Thoracic aorta (tissue), 2 donors: ENCODE measurements at places on chromosomes 12 and 14. TPM values are rescaled to one million over a fixed set of nuclear protein-coding genes. Genes with fewer than 3 reads are reported as not detected.

SMIM41 gene
- not detected for total RNA-seq

TMEM179 gene
- total RNA-seq = not detected

GUCY2C gene
- 0.14 TPM for total RNA-seq

IRAK3 gene
- 29.8 TPM for total RNA-seq

C12orf56 gene
- not detected for total RNA-seq

FSCB gene
- 1.2 TPM for total RNA-seq

ERGIC2 gene
- total RNA-seq = 67.3 TPM

DNA sequence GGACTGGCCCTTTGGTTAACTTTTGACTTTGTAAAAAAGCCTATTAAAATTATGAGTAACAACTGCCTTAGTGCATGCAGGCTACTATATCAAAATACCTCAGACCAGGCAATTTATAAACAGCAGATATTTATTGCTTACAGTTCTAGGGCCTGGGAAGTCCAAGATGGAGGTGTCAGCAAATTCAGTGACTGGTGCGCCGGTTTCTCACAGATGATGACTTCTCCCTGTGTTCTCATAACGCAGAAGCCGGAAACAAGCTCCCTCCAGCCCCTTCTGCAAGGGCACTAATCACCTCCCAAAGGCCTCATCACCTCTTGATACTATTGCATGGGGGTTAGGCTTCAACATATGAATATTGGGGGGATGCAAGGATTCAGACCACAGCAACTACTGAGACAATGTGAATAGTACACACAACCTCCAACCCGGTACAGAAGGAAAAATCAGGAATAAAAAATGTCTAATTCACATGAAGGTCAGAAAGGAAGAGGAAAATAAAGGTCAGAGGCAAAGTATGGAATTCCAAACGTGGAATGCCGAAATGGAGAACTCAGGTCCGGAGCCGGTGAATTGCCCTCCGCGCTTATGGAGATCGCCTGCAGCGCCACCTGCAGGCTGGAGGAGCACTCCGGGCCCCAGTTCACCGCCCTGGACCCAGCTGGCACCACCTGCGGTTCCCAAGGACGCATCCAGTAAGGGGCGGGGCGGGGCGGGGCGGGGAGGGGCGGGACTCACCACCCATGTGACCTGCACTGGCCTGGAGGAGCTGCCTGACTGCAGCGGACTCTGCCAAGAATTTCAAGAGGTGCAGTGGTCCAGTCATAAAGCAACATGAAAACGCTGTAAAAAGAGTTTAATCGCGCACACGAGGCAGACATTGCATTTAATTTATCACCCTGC is 203.4 kb downstream of the KIF26A start:
- DNase-seq = no peak

DNA sequence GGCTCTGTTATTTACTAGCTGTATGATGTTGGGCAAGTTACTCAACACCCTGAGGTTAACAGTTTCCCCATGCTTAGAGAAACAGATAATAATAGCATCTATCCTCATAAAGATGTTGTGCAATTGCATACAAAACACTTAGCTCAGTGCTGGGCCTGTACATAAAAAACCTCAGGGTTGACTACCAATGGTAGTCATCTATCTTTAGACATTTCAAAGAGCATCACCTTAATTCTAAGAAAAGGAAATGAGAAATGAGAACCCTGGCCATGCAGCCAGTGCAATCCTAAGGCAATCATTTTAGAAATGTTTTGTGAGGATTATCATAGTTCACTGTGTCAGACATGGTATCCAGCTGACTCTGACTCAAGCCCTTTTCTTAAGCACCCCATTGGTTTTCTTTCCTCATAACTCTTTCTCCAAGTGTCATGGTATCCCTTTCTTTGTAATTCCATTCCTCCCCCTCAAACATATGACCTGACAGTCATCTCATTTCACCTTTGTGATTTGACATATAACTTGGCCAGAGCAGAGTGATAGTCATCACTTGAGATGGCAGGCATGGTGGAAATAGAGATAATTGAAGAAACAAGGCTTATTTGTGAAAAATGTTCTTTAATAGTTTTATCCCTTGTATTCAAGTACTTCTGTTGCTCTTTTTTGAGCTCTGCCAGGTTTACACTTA is 29.5 kb upstream of the OSBPL8 start:
- no peak for DNase-seq

- no peak for DNase-seq
Observed at GRCh38 chr14:69658664-69659261, 47.4 kb downstream of the SUSD6 start.

- DNase-seq = no peak
Observed at GRCh38 chr12:19030603-19031002, 98.9 kb upstream of the PLEKHA5 start.

DNA sequence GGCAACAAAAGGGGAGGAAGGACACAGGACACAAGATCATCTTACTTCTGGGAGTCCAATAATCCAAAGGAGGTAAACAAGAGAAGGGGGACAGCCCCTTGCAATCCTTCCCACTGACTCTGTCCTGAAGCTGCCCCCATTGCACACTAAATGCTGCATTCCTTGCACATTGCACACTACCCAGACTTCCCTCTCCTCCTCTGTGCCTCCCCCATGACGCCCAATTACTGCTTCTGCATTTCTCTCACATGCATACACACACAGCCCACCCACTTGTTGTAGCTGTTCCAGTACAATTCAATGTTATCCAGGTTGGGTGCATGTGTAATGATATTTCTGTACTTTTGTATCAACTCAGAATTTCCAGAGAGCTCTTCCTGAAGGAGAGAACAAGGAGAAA is 5.5 kb downstream of the NDRG2 start:
- DNase-seq = no peak

DNA sequence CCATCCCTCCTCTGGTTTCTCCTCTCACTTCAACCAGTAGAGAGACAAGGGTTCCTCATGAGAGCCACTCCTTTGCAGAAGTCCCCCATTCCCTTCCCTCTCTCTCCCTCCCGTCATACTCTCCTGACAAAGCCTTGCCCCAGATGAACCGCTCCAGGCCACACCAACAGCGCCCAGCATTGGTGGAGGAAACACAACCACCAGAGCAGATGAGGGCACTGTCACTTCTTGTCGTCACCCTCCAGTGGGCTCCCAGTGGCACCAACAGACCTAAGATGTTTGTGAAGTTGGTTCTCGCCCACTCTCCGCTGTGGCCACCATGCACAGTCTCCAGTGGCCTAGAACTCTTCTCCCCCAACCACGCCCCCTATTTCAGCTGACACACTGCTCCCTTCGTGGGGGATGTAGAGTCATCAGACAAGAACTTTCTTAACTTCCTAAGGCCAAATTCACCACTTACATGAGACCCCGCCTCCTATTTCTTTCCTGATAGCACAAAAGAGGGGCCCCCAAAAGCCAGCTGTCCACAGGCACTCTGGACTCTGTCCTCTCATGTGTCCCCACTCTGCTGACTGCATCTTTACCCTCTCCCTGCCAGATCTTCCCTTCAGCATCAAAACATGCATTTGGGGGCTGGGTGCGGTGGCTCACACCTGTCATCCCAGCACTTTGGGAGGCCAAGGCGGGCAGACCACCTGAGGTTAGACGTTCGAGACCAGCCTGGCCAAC is 29.2 kb upstream of the PLEKHG6 start:
- no peak for DNase-seq

- no peak for DNase-seq
Observed at GRCh38 chr14:95132760-95133159, 24.6 kb downstream of the DICER1 start.

DNA sequence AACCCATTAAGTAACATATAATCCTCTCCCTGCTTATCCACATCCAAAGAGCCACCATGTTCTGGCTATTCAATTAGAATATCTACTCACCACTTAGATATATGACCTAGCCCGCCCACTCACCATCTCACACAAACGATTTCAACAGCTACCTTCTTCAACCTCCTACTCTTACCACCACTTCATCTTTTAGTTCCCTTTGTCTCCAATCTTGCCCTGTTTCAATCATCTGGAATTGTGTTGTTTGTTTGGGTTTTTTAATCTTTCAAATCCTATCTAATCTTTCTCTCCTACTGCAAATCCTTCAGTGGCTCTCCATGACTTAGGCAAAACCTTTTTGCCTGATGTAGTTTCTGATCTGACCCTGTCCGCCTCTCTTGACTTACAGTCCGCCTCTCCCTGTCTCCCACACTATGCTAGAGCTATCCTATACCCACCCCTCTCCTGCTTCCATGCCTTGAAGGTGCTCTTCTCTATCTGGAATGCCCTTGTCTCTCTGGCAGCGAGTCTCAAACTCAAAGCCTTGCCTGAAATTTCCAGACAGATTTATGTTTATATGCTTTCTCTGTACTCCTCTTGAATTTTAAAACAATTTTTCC is 161.0 kb upstream of the CRY1 start:
- DNase-seq = no peak

DNA sequence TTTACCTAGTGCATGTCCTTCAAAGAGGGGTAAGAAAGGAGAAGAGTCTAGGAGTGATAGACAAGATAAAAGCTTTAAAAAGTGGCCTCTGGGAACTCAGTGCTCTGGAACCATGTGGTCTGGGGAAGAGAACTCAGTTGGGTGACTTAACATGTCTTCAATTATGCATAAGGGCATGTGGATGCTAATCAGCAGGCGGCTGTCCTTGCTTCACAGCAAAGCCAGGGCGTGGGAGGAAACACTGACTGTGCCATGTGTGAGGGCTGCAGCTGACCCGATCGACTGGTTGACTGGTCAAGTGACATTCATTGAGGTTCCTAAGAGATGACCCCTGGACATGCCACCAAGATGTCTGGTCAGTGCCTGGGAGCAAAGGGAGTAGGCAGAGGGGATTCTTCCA is 1053.8 kb downstream of the BCL11B start:
- DNase-seq = no peak

DNA sequence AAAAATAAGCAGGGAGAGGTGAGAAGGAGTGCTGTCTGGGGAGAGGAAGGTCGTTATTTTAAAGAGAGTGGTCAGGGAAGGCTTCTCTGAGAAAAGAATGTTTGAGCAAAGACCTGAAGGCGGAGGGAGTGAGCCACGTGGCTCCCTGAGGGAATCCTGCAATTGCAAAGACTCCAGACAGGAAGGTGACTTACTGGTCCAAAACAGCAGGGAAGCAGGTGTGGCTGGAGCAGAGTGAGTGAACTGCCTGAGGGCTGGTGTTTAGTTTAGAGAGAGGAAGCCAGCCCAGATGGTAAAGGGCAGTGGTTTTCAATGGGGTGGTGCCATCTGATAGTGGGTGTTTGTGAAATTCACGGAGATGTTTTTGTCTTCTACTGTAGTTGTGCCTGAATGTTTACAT is 58.8 kb upstream of the LTA4H start:
- DNase-seq = no peak

- DNase-seq = no peak
Observed at GRCh38 chr12:17030338-17030737, 424.4 kb upstream of the LMO3 start.

DNA sequence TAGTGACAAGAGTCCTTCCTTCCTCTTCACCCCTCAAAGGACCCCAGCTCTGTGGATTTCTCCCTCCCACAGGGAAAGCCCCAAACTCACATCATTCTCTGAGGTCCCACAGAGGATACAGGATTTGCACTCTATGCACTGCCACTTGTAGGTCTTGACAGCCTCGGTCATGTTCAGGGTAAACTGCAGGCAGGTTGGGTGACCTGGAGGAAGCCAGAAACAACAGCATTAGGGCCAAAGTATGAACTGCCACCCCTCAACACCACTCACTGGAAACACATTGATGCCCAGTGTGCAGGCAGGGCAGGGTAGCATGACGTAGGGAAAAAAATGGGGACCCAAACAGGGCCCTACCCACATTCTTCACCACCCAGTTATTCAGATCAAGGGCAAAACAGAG is 264.4 kb downstream of the DPF3 start:
- DNase-seq = no peak

DNA sequence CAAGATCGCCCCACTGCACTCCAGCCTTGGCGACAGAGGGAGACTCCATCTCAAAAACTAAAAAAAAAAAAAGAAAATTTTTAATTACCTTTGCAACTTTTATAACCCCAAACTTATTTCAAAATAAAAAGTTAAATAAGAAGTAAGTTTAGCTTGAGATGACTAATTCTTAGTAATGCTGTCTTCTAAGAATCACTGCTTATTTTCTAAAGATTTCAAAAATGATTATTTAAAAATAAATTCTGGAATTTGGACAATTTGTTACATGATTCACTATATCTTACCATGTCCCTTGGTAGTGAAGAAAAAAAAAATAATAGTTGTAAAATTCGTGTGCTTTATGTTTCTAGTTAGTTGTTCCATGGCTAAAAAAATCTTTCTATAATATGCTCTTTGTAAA is 11.6 kb upstream of the HECTD1 start:
- DNase-seq = no peak
